ENCODE measurements at places on chromosomes 1 and 21.

- no peak for DNase-seq
Measured at GRCh38 chr1:89871768-89872473, 51.1 kb downstream of the LRRC8D start.

DNA sequence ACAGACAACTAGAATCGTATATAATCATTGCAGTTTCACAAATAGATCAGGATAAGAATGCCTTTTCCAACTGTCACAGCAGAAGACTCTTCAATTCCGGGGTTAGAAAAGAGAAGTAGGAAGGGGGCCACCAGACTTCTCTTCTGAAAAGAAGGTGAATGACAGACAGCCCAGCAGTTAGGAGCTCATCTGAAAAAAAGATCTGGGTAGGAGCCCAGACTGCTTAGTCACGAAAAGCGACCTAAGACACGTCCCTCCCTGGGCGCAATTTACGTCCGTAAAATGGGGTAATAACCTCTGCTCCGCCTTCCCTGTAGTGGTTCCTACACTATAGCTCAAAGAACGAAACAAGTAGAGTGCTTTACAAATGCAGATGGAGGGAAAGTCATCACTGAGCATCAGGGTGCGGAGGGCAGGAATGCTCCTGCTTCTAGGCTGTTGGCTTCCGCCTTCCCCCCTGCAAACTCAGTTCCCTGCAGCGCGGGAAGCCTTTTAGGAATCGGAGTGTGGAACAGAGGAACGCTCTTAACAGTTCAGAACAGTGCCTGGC lies 582 bp downstream of the ORC1 start:
- DNase-seq: no peak

DNA sequence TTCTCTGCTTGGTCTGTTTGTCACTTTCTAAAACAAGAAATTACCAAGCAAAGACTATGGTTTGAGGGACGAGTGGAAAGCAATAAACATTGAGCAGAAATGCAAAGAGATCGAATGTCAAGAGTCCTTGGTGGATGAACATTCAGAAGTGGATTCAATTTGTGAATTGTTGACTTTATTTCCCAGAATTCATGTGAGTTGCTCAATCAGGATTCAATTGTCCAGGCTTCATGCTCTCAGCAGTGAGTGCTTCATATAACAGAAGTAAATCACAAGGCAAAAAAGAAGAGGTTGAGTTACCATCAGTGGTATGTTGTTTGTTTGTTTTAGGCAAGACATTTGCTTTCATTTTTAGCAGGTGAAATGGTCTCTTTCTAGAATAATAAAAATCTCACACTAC lies 31.9 kb downstream of the NGF start:
- no peak for DNase-seq

DNA sequence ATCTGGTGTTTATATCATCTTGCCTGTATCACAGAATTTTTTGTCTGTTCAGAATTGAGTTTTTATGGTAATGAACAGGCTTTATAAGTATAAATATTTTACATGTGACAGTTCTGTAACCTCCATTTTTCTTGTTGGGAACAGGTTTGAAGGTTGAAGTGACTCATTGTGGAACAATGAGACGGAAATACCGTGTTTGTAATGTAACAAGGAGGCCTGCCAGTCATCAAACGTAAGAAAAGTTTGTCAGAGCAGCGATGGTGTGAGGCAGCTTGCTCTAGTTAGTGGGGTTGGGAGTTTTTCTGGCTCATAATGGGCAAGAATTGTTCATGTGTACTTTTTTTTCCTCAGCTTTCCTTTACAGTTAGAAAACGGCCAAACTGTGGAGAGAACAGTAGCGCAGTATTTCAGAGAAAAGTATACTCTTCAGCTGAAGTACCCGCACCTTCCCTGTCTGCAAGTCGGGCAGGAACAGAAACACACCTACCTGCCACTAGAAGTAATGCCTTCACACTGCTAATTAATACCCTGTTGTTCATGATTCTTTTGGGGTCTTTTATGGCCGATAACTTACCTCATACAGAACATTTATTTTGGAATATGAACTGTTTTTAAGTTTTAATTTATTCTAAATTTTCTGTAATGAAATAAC lies 75.2 kb upstream of the TEKT2 start:
- no peak for DNase-seq

DNA sequence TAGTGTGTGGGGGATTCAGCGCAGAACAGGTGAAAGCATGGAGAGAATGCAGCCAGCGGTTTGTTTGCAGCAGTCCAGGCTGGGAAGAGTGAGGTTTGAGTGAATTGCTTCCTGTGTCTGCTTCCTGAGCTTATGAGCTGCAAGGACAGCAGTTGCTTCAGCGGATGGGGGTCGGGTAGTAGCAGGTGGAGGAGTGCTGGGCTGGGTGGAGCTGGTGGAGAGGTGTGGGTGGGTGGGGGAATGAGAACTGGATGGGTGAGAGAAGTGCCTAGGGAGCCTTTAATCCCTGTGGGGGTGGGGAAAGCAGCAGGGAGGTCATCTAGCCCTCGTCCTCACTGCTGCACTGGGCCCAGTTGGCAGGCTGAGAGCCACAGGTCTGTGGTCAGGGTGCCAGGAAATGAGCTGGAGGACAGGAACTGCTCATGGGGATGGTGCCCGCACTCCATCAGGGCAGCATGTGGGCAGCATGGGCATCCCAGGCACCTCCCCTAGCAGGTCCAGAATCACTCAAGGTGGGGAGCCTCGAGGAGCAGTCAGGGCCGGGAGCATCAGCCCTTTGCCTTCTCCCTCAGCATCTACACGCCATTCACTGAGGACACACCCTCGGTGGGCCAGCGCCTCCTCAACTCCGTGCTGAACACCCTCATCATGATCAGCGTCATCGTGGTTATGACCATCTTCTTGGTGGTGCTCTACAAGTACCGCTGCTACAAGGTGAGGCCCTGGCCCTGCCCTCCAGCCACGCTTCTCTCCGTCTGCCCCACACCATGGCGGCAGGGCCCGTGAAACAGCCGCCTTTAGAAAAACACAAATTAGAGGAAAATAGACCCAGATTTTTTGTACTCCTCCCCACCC lies 14.8 kb downstream of the PSEN2 start:
- no peak for DNase-seq

GRCh38 chr1:115429241-115429640 lies 91.2 kb upstream of the NGF start:
- no peak for DNase-seq

GRCh38 chr1:217955723-217956122 lies 324.6 kb downstream of the SPATA17 start:
- no peak for DNase-seq

DNA sequence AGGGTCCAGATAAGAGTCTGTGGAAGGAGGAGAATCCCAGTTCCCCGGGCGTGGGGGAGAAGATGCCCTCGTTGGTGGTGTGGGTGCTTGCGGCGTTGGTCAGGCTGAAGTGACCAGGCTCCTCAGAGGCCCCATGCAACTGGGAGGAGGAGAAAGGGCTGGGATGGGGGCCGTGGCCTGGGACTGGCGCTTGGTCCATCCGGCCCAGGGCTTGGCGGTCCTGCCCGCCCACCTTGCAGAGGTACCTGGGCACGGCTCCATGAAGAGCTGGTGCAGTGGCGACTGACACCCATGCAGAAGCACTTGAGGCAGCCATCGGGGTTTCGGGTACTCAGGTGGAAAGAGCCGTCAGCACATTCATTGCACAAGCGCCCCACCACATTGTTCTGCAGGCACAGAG lies 60.8 kb downstream of the HSPG2 start:
- no peak for DNase-seq

Measured in effector CD8-positive, alpha-beta T cell (primary cell).